ENCODE measurements at places on chromosomes 6 and 20. TPM values are rescaled to one million over a fixed set of nuclear protein-coding genes. Genes with fewer than 3 reads are reported as not detected.

- no peak for DNase-seq
These were observed 75.8 kb upstream of the RIN2 start for GRCh38 chr20:19682249-19682648.

GRCh38 chr6:105982761-105983540 lies 103.2 kb upstream of the PRDM1 start:
- no peak for DNase-seq

DNA sequence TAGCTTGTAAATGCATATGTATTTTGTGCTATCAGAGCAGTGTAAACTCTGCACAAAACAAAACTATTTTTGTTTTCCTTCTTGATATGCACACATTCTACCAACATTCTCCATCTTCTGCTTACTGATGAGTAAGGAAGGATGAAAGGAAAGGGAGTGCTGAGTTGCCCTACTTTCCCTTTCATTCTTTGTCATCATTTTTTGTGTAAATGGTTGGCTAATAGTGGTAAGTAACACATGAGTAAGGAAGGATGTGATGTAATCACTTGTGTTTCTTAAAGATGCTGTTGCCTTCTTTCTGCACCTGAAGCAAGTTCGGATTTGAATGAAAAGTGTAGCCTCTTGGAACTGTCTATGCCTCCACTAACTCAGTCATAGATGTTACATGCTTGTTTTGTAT lies 4.6 kb upstream of the REV3L start:
- DNase-seq: no peak

DNA sequence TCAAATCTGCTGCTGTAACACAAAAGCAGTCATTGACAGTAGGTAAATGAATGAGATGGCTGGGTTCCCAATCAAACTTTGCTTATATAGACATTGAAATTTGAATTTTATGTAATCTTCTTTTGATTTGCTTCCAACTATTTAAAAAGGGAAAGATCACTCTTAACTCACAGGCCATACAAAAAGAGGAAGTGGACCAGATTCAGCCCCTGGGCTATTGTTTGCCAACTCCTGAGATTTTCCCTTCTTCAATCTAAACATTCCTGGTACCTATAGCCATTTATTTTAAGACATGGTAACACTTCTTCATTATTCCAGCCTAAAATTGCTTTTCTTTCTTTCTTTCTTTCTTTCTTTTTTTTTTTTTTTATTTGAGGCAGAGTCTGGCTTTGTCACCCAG lies 260.6 kb downstream of the TFAP2A start:
- DNase-seq: no peak

The BCAS1 gene
- total RNA-seq: 2.7 TPM

The CGAS gene
- total RNA-seq: 8.3 TPM

Data from vagina (tissue), 2 donors.